ENCODE measurements at places on chromosomes 3 and 15.

GRCh38 chr3:53525765-53526703 is 31.6 kb downstream of the CACNA1D start:
- no peak for DNase-seq

GRCh38 chr15:81955382-81956062 is 90.3 kb downstream of the MEX3B start:
- no peak for DNase-seq

DNA sequence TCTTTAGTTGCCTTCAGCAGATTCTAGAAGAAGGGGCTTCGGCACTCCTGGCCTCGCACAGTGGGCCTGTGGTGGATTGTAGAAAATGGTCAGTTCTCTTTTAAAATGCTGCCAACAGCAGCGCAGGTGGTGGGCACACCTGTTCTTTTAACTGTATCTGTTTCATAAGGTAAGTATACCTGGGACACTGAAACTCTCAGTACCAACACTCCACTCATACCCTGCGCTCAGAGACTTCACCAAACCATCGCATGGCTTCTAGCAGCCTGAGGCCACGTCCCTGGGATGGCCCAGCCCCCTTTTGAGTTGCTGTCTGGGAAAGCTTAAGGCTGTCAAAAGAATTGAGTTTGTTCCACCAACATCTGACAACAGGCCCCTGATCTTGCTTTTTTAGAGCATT is 56.7 kb upstream of the MCF2L2 start:
- DNase-seq = peak; percentile 18

- DNase-seq = no peak
Observed at GRCh38 chr3:152317956-152318355, 49.2 kb downstream of the MBNL1 start.

- no peak for DNase-seq
Observed at GRCh38 chr15:80545078-80545477, 140.9 kb downstream of the ARNT2 start.

DNA sequence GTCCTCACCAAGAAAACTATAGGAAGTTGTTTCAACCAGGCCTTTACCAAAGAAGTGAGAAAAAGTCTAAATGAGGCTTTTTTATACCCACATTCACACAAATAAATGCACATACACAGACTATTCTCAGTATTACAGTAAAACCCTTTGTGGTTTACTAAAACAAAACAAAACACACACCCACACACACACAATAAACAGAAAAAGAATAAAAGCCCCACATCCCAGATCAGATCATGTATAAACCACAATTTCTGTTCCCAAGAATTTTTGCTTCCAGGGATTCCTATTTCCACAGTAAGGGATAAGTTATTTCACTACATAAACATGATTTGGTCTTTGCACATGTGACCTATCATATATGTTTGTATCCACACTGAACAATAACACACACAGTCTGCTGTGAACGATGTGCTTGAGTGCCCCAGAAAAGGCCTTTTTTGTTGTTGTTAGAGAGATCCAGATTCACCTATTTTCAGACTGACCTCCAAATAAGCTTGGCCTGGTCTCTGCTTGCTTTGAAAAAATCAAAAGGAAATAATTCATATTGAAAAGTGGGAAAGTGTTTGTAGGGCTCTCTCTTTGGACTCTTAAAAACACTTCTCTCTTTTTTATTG is 283.4 kb upstream of the ATP11B start:
- DNase-seq = no peak
